ENCODE measurements at places on chromosomes 7 and 10.

- no peak for DNase-seq
These were observed 481.0 kb upstream of the SEMA3A start for GRCh38 chr7:84675633-84676034.

DNA sequence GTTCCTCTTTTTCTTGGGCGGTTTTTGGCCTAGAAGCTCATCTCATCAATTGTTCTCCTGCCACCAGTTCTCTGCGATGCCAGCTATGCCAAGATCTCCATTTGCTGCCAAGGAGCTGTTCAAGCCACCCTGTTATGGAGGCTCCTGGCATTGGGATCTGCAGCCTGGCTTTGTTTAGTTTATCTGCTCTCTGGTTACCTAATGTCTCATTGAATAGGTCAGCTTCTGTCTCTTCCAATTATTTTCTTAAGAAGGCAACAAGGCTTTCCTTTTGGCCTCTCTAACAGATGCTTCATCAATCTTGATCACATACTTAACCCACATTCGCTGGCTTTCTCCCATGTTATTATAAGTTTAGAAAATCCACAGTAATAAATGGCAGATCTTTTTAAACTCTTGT, 20.6 kb upstream of the SDK1 start:
- DNase-seq = no peak

DNA sequence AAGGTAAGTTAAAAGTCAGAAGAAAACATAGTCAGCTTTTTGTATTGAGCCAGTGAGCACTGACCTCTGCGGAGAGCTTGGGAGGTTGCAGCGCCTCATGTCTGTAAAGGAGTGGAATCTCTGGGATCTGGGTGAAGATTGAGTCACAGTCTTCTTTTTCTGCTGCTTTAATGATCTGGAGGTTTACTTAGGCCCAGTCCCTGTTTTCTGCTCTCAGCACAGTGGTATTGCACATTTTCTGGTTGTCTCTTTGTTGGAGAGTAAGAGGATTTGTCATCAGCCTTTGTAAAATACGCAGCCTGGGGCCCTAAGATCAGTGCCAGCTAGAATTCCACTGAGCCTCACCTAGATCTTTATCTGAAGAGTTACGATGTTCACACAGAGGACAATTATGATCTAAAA, 58.3 kb upstream of the GJD4 start:
- no peak for DNase-seq

- no peak for DNase-seq
These were observed 28.3 kb downstream of the POLR3A start for GRCh38 chr10:78000956-78001472.

- DNase-seq = no peak
These were observed 18.5 kb upstream of the C7orf33 start for GRCh38 chr7:148572067-148572522.

GRCh38 chr7:71198887-71199286, 66.9 kb downstream of the GALNT17 start:
- DNase-seq = no peak

DNA sequence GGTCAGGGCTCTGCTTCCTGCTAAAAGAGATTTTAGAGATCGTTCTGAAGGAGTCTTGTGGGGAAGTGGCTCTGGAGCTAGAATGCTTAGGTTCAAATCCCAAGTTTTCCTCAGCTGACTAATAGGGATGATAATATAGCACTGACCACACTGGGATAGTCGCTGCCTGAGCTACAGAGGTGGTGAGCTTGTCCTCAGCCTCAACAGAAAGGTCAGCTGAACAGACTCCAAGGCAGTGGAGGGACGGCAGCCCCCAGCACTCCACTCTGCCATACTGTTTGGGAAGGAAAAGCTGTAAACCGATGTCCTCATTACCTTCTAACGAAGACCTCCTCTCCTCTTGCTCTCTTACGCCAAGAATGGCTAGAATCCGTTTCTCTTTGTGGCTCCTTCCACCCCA, 36.2 kb downstream of the KAT6B start:
- no peak for DNase-seq

- DNase-seq = no peak
These were observed 38.6 kb downstream of the ATE1 start for GRCh38 chr10:121889212-121889611.

DNA sequence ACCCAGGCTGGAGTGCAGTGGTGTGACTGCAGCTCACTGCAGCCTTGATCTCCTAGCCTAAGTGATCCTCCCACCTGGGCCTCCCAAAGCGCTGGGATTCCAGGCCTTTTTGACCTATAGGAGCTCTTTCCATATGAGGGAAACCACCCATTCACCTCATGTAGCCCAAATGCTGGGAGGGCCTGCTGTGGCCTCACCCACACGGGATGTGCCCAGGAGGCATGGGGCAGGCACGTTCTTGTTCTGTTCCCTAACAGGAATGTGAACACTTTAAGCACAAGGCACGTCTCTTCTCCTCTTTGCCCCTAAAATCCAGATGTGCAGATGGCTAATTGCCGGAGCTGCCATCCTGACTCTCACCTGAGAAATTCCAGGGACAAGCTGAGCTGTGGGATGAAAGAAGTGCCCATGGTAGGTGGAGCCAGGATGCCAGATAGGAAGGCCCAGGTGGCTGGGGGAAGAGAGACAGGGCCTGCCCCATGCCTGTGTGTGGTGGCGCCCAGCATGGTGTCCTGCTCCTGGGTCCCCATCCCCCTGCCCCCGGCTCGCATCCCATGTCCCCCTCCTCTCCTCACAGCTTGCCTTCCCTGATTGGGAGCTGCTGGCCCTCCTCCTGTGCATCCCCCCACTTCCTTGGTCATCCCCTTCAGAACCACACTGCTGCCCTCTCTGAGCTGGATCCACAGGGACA, 17.3 kb downstream of the CAMK2B start:
- DNase-seq = no peak

All from activated CD4-positive, CD25-positive, alpha-beta regulatory T cell (primary cell).